ENCODE measurements at places on chromosomes 6 and 20. TPM values are rescaled to one million over a fixed set of nuclear protein-coding genes. Genes with fewer than 3 reads are reported as not detected.

Gene PREP
- total RNA-seq, result 36.6 TPM

DNA sequence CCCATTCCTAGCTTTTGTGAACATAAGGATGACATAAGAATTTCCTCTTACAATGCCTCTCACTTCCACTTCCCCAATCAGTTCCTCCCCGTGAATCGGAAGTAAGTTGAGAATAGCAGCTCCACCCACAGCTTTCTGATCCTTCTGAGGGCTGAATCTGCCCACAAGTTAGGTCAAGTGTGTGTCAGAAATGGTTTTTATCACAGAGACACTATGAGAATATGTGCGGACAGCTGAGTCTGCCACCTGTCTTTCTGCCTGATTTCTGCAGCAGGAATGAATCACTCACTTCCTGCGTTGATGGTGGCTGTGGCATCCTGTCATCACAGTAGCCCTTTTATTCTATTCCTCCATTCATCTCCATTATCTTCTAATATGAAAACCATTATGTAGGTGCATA lies 70.2 kb downstream of the RIN2 start:
- peaks cover 22% of the 10 kb centered on the region for H3K4me1 ChIP-seq
- no peak overlapping the region for H3K27ac ChIP-seq
- no peaks in the 10 kb centered on the region for H3K36me3 ChIP-seq
- H3K4me3 ChIP-seq, result no peak overlapping the region
- no peak for DNase-seq

- H3K27me3 ChIP-seq, result no peaks in the 10 kb centered on the region
- no peaks in the 10 kb centered on the region for H3K4me1 ChIP-seq
- no peak overlapping the region for H3K4me3 ChIP-seq
- H3K36me3 ChIP-seq, result no peaks in the 10 kb centered on the region
Measured at GRCh38 chr6:119521251-119521650, 171.7 kb upstream of the MAN1A1 start.

DNA sequence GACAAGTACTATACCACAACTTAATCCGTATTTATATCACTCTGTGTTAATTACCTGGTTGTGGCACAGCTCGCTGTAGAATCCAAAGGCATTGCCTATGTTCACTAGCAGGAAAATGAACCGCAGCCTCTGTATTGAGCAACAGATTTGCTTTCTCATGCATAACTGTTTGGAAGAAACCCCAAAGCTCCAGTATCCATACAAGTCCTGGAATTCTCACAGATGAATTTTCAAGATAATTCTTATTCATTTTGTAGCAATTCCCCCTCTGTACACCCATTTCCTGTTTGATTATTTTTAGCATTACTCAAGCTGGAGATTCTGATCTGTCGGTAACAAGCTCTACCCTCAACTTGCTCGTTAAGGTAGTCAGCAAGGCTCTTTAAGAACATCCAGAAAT lies 63.5 kb downstream of the STMND1 start:
- H3K4me3 ChIP-seq, result no peak overlapping the region
- H3K4me1 ChIP-seq, result no peaks in the 10 kb centered on the region
- H3K27ac ChIP-seq, result no peak overlapping the region

DNA sequence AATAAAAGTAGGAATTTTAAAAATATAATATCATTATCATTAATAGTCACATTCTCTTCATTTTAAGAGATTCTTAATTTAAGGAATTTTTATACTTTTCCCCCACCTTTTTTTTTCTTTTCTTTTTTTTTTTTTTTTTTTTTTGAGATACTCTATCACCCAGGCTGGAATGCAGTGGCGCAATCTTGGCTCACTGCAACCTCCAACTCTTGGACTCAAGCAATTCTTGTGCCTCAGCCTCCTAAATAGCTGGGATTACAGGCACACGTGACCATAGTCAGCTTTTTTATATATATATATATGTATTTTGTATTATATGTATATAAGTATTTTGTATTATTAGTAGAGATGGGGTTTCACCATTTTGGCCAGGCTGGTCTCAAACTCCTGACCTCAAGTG lies 457.7 kb downstream of the CDKAL1 start:
- no peaks in the 10 kb centered on the region for H3K36me3 ChIP-seq
- H3K27me3 ChIP-seq, result no peaks in the 10 kb centered on the region
- no peaks in the 10 kb centered on the region for H3K4me1 ChIP-seq
- no peak overlapping the region for H3K4me3 ChIP-seq
- no peak overlapping the region for H3K27ac ChIP-seq

Gene TMEM170B
- 10.1 TPM for total RNA-seq

Gene MDFI
- 25.9 TPM for total RNA-seq

- no peak overlapping the region for H3K4me3 ChIP-seq
- H3K4me1 ChIP-seq, result no peaks in the 10 kb centered on the region
- H3K36me3 ChIP-seq, result no peaks in the 10 kb centered on the region
- H3K27ac ChIP-seq, result no peak overlapping the region
- H3K27me3 ChIP-seq, result no peaks in the 10 kb centered on the region
Measured at GRCh38 chr20:1656844-1657243, 735 bp downstream of the SIRPG start.

- H3K36me3 ChIP-seq, result no peaks in the 10 kb centered on the region
- no peak for DNase-seq
- H3K4me1 ChIP-seq, result no peaks in the 10 kb centered on the region
- H3K27me3 ChIP-seq, result no peaks in the 10 kb centered on the region
- H3K4me3 ChIP-seq, result no peak overlapping the region
Measured at GRCh38 chr6:106927531-106928398, 46.8 kb downstream of the CD24 start.

GRCh38 chr20:22366631-22367030 lies 217.7 kb downstream of the FOXA2 start:
- no peaks in the 10 kb centered on the region for H3K27me3 ChIP-seq
- H3K36me3 ChIP-seq, result no peaks in the 10 kb centered on the region
- no peak for DNase-seq
- H3K4me3 ChIP-seq, result no peak overlapping the region

DNA sequence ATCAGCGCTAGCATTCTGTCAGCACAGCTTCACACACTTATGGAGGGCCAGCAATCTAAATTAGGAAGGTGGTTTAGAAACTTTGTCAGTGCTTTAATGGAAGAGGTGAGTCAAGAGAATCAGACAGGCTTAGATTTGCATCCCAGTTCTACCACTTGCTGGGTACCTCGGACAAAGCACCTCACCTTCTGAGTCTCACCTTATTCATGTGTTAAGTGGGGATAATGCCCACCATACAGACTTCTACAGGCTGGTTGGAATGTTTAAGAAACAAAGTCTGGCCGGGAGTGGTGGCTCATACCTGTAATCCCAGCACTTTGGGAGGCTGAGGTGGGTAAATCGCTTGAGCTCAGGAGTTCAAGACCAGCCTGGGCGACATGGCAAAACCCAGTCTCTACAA lies 12.2 kb upstream of the STK35 start:
- H3K27ac ChIP-seq, result no peak overlapping the region
- no peak for DNase-seq
- H3K4me1 ChIP-seq, result peaks cover 20% of the 10 kb centered on the region

GRCh38 chr6:10309457-10310329 lies 105.2 kb downstream of the TFAP2A start:
- H3K27ac ChIP-seq, result no peak overlapping the region
- no peaks in the 10 kb centered on the region for H3K36me3 ChIP-seq
- H3K27me3 ChIP-seq, result no peaks in the 10 kb centered on the region
- no peaks in the 10 kb centered on the region for H3K4me1 ChIP-seq

DNA sequence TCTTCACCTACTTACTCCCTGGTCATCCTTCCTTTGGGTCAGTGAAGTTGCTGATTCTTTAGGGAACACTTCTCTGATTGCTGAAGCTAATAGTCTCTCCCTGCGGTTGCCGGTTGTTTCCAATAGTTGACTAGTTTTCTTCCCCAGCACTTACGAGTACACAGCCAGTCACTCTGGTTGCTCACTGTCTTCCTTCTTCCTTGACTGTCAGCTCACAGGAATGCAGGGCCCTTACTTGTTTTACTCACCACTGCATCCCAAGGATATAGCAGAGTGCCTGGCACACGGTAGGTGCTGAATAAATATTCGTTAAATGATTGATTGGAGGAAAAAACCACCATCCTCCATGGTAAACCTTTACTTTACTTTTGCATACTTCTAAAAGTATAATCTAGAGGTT lies 345.0 kb downstream of the QKI start:
- H3K27ac ChIP-seq, result no peak overlapping the region
- H3K27me3 ChIP-seq, result no peaks in the 10 kb centered on the region
- DNase-seq, result no peak
- H3K4me3 ChIP-seq, result no peak overlapping the region

GRCh38 chr6:111357705-111358104 lies 125.3 kb downstream of the REV3L start:
- no peaks in the 10 kb centered on the region for H3K27me3 ChIP-seq
- H3K27ac ChIP-seq, result no peak overlapping the region
- no peak overlapping the region for H3K4me3 ChIP-seq
- peaks cover 12% of the 10 kb centered on the region for H3K4me1 ChIP-seq
- peaks cover 20% of the 10 kb centered on the region for H3K36me3 ChIP-seq

- H3K36me3 ChIP-seq, result no peaks in the 10 kb centered on the region
- H3K4me1 ChIP-seq, result no peaks in the 10 kb centered on the region
- no peak overlapping the region for H3K27ac ChIP-seq
- H3K4me3 ChIP-seq, result no peak overlapping the region
- H3K27me3 ChIP-seq, result no peaks in the 10 kb centered on the region
- no peak for DNase-seq
Measured at GRCh38 chr20:37856932-37857660, 45.8 kb upstream of the VSTM2L start.

Gene KCNK17
- 5.2 TPM for total RNA-seq

DNA sequence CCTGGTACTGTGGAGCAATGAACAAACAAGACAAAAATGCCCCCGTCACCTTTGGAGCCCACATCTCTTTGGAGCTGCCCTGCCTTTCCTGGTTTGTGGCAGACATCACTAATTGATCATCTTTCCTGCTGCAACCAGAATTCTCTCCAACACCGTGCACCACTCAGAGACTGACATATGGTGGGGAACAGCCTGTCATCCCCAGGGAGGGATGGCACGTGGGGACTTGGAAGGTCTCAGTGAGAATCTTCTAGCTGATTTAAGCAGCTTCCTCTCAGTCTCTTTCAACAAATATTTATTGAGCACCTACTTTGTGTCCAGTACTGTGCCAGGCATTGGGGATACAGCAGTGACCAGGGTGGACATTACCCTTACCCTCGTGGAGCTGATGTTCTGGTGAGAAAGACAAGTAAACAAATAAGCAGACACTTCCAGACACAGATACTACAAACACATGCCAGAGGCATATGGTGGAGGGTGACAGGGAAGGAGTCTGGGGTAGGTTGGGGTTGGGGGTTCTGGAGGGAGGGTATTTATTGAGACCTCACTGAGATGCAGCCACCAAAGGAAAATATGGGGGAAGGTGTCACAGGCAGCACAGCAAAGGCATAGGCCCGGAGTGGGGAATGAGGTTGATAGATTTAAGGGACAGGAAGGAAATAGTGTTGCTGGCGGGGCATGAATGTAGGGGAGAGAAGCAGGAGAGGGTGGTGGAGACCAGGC lies 82.3 kb downstream of the CEBPB start:
- H3K4me3 ChIP-seq, result no peak overlapping the region
- H3K27ac ChIP-seq, result peak overlapping the region; percentile 39

DNA sequence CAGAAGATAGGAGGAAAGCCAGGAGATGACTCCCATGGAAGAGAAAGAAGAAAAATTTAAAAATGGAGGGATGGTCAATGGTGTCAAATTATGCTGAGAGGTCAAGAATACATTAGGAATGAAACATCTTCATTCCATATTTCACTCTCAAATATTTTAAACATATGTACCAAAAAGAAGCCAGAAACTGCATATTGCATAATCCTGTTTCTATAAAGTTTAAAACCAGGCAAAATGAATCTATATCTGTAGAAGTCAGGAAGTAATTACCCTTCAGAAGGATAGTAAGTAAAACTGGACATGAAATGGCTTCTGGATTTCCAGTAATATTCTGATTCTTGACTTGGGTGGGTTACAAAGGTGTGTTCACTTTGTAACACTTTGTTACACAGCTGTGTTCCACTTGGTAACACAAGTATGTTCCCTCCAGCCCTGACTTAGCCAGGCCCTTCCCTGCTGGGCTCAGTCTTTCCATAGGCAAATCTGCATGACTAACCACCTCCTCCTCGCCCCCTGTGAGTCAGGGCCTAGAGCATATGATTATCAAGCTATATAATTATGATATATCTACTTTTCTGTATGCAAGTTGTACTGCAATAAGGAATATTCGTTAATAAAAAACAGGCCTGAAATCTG lies 20.2 kb upstream of the C6orf141 start:
- no peaks in the 10 kb centered on the region for H3K4me1 ChIP-seq
- DNase-seq, result no peak
- H3K4me3 ChIP-seq, result no peak overlapping the region
- H3K36me3 ChIP-seq, result no peaks in the 10 kb centered on the region
- no peak overlapping the region for H3K27ac ChIP-seq

DNA sequence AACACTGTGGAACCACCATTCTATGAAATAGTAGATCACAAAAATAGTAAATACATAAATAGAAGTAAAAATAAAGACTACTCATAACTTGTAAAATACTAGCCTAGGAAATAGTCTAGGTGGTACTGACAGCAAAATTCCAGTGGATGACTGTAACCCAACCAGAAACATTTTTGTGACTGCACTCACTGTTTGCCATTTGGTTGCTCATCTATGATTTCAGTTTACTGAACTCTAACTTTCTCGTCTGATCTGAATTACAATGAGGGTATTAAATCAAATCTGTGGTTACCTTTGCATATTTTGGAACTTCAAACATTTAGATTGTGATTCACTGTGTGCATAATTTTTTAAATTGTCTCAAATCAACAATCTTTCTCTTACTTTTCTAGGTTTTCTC lies 151.1 kb downstream of the KHDC1L start:
- no peaks in the 10 kb centered on the region for H3K27me3 ChIP-seq
- H3K27ac ChIP-seq, result no peak overlapping the region
- no peaks in the 10 kb centered on the region for H3K36me3 ChIP-seq
- no peak overlapping the region for H3K4me3 ChIP-seq

- H3K27me3 ChIP-seq, result no peaks in the 10 kb centered on the region
- no peak for DNase-seq
- no peak overlapping the region for H3K27ac ChIP-seq
- peaks cover 16% of the 10 kb centered on the region for H3K4me1 ChIP-seq
- no peak overlapping the region for H3K4me3 ChIP-seq
Measured at GRCh38 chr6:105932440-105932839, 153.7 kb upstream of the PRDM1 start.

- no peaks in the 10 kb centered on the region for H3K4me1 ChIP-seq
- H3K27ac ChIP-seq, result no peak overlapping the region
- H3K27me3 ChIP-seq, result peaks cover 23% of the 10 kb centered on the region
Measured at GRCh38 chr6:75084872-75085381, 120.9 kb downstream of the COL12A1 start.

Gene PRR18
- 0.94 TPM for total RNA-seq

DNA sequence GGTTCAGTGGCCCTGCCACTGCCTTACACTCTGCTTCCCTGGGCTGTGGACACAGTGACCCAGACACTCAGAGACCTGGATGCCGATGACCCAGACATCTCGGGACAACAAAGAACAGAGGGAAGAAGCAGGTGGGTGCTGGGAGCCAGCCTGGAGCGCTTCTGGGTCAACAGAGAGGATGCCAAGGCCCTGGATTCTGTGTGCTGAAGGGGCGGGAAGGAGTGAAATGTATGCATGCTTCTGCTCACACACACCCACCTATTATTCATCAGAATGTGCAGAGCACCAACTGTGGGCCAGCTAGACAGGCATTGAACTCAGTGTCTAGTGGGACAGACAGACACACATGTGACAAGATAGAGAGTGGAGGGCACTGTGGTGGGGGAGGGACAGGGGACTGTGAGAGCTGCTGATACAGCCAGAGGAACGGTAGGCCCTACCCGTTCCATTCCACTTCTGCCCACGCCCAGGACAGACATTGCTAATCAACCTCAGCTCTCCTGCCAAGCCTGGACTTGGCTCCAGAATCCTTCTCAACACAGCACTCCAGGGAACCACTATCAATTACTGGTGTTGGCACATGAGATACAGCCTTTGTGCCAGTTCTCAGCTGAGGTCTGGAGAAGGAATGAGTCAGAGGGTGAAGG lies 20.2 kb downstream of the KCNK15 start:
- no peaks in the 10 kb centered on the region for H3K36me3 ChIP-seq
- H3K27me3 ChIP-seq, result peaks cover 15% of the 10 kb centered on the region
- H3K27ac ChIP-seq, result no peak overlapping the region
- no peaks in the 10 kb centered on the region for H3K4me1 ChIP-seq
- DNase-seq, result no peak
- no peak overlapping the region for H3K4me3 ChIP-seq

Gene IRF4
- total RNA-seq, result 3.4 TPM

Measured in left lung (tissue), 14 donors.